G401 (cell line): ENCODE measurements at places on chromosomes 5 and 9. TPM values are rescaled to one million over a fixed set of nuclear protein-coding genes. Genes with fewer than 3 reads are reported as not detected.
A peak's percentile ranks its signal among the peaks of the same experiment; 100 is the strongest.

The C6 gene
- not detected in 2 replicates for total RNA-seq

The ARSB gene
- 10.6 and 22.2 TPM in 2 replicates for total RNA-seq

The SPINK7 gene
- total RNA-seq = not detected in 2 replicates

The SETD9 gene
- 16.0 and 43.8 TPM in 2 replicates for total RNA-seq

The PCDHA7 gene
- 0.43 TPM in 1 of 2 replicates, not detected in the other for total RNA-seq

The PCDHB14 gene
- total RNA-seq = 0.27 and 0.55 TPM in 2 replicates

The RASGRF2 gene
- not detected in 2 replicates for total RNA-seq

The CORO2A gene
- total RNA-seq = 8.0 and 9.3 TPM in 2 replicates

The PTPRD gene
- 13.0 and 15.0 TPM in 2 replicates for total RNA-seq

The CNTLN gene
- 9.1 and 11.1 TPM in 2 replicates for total RNA-seq

The DPYSL3 gene
- total RNA-seq = 0.58 TPM in 1 of 2 replicates, not detected in the other

The GM2A gene
- 35.0 and 39.8 TPM in 2 replicates for total RNA-seq

The SLC36A2 gene
- total RNA-seq = not detected in 2 replicates

The GMCL2 gene
- total RNA-seq = 0.03 TPM in 1 of 2 replicates, not detected in the other

The SLC4A9 gene
- total RNA-seq = not detected in 2 replicates

GRCh38 chr5:4570047-4570995 lies 569.8 kb upstream of the ADAMTS16 start:
- no peak for DNase-seq

DNA sequence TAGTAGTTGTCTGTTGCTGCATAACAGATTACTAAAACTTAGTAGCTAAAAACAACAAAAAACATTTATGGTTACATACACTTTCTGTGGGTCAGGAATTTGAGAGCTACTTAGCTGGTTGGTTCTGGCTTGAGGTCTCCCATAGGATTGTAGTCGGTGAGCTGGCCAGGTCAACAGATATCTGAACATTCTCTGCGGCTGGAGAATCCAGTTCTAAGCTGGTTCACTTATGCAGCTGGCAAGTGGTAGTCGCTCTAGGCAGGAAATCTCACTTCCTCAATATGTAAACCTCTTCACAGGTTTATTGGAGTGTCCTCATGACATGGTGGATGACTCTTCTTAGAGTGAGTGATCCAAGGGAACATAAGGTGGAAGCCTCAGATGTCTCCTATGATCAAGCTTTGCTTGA lies 65.7 kb upstream of the TNFAIP8 start:
- DNase-seq = no peak

DNA sequence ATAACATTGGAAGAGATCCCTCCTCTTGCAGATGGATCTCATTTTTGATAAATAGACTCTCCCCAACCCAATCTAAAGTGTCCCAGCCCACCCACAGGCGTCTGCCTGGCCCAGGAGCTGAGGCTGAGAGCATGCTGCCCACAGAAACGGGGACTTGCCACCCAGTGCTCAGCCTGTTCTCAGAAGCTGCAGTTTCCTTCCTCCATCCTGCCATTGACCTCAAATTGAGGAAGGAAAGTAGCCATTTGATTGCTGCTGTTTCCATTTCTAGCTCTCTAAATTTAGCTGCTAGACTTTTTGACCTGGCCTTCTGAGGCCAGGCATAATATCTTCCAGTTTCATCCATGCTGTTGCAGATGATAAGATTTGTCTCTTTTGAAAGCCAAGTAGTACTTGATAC lies 31.1 kb upstream of the FRMD3 start:
- DNase-seq = no peak

DNA sequence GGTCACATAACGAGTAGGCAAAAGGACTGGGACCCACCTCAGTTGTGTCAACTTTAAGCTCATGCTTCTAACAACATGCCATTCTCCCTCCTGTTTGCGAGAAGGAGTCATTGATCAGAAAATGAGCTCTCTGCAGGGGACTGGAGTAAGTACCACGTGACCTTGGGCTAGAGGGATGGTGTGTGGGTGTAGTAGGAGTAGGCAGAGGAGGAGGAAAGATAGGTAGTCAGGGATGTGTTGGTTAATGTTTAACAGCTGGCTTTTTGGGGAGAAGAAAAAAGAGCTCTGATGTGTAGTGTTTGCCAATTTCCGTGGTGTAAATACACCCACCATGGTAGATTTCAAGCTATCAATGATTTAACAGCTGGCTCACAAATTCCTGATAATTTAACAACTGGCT lies 160.3 kb upstream of the TBC1D2 start:
- DNase-seq = no peak

- no peak for DNase-seq
Observed at GRCh38 chr9:128998462-128998861, 29.7 kb downstream of the SH3GLB2 start.

DNA sequence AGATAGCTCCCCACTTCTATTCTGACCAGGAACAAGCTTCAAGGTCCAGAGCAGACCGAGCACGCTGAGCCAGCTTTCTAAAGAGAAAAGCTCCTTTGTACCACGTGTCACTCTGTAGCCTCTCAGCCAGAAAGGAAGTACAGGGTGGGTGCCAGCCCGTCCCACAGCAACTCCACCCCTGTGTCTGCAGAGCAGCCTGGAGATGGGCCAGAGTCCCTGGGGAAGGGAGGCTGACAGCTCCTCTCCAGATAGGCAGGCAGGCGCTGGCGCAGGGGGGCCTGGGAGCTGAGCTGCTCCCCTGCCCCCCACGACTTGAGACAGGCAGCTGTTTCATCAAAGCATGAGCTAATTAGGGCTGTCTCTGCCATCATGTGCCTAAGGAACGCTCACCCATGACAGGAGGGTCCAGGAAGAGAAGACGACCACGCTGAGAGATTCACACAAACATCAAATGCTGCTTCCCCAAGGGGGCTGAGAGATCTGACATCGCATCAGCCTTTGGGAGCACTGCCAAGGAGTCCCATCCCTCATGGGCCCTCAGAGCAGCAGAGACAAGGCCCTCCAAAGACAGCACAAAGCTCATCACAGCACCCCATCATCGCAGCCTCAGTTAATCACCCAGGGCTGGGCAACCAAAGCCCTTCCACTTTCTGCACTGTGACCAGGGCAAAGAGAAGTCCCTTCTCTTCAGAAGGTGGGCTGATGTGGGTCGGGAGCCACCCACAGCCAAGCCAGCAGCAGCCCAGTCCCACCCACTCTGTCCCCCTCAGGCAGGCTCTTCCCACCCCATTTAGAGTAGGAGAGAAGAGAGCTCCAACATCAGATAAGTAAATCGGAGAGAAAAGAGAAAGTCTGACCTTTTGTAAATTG lies 78.5 kb upstream of the LRRTM2 start:
- DNase-seq = peak; percentile 64

- no peak for DNase-seq
Observed at GRCh38 chr5:86613455-86613854, 4.3 kb upstream of the COX7C start.

GRCh38 chr5:50564558-50564957 lies 101.9 kb upstream of the PARP8 start:
- no peak for DNase-seq

GRCh38 chr9:37566716-37567115 lies 9.5 kb downstream of the FBXO10 start:
- no peak for DNase-seq

- no peak for DNase-seq
Observed at GRCh38 chr9:121359351-121360294, 10.4 kb downstream of the STOM start.

DNA sequence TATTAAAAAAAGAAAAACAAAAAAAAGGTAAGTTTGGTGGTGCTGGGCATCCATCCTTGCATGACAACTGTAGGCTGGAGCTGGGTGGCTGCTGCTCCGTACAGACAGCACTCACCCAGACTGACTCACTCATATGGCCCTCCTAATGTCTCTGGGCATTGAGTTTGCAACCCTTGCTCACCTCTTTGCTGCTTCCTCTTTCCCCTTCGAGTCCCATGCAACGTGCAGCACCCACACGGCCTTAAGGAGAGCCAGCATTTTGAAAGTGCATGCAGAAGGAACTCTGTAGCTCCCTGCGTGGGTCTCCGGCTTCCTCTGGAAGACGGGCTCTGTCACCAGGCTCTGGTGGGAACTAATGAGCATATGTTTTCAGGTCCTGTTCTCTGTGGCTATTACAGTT lies 60.5 kb upstream of the ENTREP1 start:
- DNase-seq = no peak

DNA sequence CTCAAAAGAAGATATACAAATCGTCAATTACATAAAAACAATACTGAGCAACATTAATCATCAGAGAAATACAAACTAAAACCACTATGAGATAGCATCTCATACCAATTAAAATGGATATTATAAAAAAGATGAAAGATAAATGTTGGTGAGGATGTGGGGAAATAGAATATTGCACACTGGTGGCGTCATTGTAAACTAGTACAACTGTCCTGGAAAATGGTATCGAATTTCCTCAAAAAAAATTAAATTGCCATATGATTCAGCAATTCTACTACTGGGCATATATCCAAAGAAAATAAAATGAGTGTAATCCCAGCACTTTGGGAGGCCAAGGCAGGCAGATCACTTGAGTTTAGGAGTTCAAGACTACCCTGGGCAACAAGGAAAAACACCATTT lies 326.0 kb upstream of the FTMT start:
- DNase-seq = no peak

GRCh38 chr9:34332076-34332964 lies 3.0 kb downstream of the NUDT2 start:
- peak; percentile 84 for DNase-seq

- DNase-seq = no peak
Observed at GRCh38 chr5:159616952-159617351, 286.7 kb upstream of the IL12B start.

DNA sequence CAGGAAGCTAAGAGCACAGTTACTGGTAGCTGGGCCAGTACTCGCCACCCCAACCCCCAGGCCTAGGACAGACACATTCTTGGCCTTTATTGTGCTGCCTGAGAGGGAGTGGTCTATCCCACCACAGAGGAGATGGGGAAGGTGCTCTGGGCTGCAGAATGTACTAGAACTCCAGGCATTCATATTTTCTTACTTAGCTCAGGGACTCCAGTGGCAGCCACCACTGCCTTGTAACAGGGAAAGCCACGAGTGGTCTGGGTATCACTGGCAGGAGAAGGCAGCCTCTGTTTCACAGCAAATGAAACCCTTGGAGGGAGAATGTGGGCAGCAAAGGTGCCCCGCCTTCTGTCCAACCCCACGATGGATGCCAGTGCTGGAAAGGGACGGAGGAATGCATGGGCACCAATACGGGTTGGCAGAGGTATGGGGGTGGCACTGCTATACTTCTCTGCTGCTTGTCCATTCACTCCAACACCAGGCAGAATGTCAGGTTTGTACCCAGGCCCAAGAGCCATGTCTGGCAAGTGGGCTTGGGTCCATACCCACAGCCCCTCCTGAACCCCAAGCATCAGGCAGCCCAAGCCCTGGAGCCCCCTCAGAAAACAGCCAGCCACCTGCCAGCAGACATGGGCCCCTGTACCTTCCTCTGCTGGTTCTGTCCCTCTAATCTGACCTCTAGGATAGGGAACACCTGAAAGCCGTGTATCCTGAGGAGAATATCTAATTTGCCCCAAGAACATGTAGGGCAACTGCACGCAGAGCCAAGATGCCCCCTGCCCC lies 4.6 kb downstream of the SEPTIN8 start:
- DNase-seq = no peak

GRCh38 chr9:116189683-116190082 lies 36.1 kb downstream of the PAPPA start:
- no peak for DNase-seq

- no peak for DNase-seq
Observed at GRCh38 chr5:159324102-159324755, 6.1 kb downstream of the IL12B start.

DNA sequence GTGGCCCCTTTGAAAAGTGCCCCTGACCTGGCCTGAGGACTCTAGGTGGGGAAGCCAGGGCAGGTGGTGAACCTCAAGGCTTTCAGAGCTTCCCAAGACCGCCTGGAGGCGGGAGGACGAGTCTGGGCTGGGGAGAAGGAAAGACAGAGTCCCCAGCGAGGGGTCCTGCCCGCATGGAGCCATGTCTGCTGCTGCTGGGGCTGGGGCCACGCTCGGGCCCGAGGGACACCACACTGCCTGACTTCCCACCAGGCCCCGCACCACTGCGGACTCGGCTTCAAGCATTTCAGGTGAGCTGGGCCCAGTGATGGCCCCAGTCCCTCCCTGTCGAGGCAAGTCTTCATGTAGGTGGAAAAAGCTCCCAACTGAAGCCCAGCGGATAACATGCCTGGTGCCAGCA lies 62.1 kb upstream of the SARDH start:
- DNase-seq = no peak

DNA sequence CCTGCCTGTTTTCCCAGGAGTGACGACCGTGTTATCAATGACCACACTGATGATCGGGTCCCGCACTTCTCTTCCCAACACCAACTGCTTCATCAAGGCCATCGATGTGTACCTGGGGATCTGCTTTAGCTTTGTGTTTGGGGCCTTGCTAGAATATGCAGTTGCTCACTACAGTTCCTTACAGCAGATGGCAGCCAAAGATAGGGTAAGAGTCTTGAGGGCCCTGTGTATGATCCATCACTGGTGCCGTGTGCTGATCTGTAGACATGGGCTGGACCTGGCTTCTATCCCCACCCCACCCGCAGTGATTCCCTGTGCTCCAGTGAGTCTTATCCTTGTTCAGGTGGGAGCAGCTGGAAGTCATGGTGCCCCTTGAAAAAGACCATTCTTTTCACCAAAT lies 26.0 kb downstream of the GABRP start:
- peak; percentile 61 for DNase-seq

GRCh38 chr9:121885345-121885901 lies 207.7 kb downstream of the TTLL11 start:
- no peak for DNase-seq

DNA sequence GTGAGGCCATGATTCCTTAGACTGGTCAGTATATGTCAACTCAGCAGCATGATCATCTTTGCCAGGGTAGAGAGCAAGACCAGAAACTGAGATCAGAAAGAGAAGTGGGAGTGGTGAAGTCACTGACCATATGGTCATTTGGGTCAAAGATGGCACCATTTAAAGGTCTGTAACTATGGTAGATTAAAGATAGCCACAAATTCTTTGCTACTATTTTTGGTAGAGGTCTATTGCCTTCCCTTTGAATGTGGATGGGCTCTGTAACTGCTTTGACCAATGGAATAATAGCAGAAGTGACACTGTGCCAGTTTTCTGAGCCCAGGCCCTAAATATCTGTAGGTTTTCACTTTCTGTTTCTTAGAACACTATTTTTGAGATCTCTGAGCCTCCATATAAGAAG lies 117.6 kb downstream of the PCSK1 start:
- no peak for DNase-seq

DNA sequence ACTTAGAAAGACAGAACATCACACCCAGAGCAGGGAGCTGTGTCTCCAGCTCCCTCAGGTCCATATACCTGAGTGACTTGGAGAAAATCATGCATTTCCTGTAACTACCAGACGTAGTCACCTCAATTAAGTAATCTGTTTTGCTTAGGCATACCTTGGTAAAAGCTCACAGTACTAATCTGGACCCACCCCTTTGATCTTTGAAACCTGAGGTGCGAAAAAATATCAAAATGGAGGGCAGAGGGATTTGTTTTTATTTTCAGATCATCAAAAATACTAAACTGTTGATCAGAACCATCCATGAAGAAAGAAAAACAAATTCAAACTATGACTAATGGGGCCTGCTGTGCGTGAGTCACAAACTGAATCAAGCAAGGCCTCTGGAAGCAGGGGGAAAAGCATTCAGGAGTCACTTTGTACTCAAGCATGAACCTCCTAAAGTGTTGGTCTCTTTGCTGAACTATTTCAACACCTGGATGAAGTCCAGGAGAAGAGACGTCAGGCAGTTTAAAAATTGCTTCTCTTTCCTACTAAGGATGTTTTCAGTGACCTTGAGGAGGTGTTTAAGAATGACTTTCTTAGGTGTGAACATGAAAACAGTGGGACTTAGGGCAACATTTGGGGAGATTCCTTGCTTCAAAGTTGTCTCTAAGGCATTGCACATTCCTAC lies 76.3 kb downstream of the MUSK start:
- no peak for DNase-seq
